ENCODE measurements at places on chromosomes 7 and 10.

DNA sequence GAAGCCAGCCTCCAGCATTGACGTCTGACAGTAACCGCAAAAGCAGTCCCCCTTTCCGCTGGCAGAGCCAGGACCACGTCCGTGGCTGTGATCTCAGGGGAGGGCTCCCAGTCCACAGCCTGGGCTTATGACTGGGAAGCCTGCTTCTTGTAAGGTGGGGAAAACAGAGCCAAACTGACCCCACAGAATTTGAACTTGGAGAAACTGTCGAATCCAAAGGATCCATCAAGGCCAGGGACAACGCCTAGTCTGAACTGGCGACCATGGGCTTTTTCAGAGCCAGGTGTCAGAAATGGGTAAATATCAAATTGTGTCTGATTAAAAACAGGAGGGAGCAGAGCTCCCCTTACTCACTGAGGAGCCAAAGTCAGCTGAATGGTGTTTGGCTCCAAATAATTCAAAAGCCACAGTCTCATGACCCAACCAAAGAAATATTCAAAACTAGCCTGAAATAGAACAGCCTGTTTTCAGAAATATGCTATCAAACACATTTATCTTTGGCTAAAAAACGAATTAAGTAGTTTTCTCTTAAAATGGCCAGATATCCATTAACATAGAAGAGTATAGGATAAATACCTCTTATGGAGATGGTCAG, 751.4 kb upstream of the GALNT17 start:
- DNase-seq = no peak

DNA sequence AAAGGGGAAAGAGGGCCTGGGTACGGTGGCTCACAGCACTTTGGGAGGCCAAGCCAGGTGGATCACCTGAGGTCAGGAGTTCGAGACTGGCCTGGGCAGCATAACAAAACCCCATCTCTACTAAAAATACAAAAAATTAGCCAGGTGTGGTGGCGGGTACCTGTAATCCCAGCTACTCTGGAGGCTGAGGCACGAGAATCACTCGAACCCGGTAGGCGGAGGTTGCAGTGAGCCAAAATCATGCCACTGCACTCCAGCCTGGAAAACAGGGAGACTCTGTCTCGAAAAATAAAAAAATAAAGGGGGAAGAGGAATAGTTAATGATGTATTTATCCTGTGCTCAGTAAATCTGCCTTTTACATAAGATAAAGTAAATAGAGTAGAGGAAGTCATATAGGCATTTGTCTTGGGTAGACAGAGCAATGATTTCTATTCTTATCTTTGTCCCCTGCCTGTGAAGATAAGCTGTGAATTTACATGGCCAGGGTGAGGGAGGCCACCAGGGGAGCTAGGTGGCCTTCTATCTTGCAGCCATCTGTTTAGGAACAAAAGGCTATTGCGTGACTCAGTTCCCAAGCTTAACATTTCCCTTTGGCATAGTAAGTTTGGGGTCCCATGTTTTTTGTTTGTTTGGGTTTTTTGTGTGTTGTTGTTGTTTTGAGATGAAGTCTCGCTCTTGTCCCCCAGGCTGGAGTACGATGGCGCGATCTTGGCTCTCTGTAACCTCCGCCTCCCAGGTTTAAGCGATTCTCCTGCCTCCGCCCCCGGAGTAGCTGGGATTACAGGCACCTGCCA, 73.2 kb upstream of the GTF2I start:
- DNase-seq = no peak

DNA sequence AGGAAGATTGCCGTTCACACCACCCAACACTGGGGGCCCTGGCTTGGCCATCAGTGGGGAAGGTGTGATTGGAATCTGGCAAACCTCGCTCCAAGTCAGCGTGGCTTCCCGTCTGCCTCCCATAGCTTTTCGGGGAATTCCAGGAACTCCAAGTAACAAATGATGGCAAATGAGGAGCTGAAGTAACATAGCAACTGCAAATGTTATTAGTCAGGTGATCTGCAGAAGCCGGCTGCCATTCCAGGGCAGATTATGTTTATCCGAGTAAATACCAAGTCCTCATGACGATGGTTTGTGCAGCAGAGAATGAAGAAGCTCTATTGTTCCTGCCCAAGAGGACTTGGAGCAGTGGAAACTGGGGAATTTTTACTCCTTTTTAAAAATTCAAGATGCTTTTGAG, 270.5 kb upstream of the PODXL start:
- no peak for DNase-seq

- DNase-seq = no peak
Measured at GRCh38 chr10:67839951-67840350, 2.0 kb upstream of the DNAJC12 start.

- no peak for DNase-seq
Measured at GRCh38 chr10:126221874-126222273, 166.4 kb downstream of the ADAM12 start.

GRCh38 chr10:24009736-24010135, 199.2 kb upstream of the KIAA1217 start:
- no peak for DNase-seq

DNA sequence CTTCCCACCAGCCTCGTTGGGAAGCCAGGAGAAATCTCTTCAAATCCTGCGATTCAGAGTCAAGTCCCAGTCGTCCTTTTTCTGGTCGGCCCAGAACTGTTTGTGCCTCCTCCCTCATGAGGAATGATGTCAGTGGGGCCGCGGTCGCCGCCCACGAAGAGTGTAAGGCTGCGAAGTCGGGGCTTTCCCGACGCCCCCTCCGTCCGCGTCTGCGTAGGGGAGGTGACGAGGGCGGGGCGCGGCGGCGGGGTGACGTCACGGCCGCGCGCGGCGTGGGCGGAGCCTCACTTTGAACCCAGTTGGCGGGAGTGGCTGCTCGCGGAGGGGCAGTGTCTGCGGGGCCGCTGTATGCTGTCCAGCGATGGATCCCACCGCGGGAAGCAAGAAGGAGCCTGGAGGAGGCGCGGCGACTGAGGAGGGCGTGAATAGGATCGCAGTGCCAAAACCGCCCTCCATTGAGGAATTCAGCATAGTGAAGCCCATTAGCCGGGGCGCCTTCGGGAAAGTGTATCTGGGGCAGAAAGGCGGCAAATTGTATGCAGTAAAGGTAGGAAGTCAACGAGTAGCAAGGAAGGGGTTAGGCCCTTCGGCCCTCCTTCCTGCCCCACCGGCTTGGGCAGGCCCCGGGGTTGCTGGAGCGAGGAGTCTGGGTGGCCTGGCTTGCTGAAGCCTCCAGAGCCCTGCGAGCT, at the start of gene MASTL:
Gene MASTL (plus strand): TSS at position 287 of the 689 bp plus-strand sequence. CDS start 75 bp downstream, at position 362.
- DNase-seq = peak; percentile 93

DNA sequence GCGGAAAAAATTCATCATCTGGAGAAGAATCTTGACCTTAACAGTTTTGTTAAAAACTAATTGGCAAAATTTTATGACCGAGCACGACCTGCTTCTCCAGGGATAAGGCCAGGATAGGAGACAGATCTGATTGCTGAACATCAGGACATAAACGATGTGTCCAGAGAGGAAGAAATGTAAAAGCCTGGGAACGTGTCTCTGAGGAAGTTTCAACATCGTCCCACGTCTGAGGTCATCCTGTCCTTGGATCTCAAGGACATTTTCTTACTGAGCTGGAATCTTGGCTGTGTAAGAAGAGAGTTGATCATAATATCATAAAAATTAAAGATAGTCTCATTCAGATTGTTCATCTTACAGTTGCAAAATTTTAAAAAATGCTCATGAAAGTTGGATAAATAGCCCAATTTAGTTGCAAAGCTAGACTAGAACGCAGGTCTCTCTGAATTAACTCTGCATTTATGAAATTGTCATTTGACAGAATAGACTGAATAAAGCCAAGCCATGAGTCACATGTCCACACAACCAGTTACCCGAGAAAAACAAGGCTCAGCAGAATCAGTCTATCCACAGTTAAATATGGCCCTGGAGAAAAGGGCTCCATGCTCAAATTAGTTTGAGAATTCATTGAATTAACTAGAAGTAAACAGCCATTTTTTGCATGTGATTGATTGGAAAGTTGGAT, 120.0 kb upstream of the EGFR start:
- no peak for DNase-seq

- DNase-seq = peak; percentile 29
Measured at GRCh38 chr10:58909881-58910280, 266.6 kb upstream of the PHYHIPL start.

- no peak for DNase-seq
Measured at GRCh38 chr10:65294329-65294728, 1631.5 kb upstream of the LRRTM3 start.

GRCh38 chr10:72704117-72704516, 12.2 kb downstream of the MCU start:
- no peak for DNase-seq

GRCh38 chr10:72298592-72299519, 25.1 kb downstream of the DDIT4 start:
- no peak for DNase-seq

DNA sequence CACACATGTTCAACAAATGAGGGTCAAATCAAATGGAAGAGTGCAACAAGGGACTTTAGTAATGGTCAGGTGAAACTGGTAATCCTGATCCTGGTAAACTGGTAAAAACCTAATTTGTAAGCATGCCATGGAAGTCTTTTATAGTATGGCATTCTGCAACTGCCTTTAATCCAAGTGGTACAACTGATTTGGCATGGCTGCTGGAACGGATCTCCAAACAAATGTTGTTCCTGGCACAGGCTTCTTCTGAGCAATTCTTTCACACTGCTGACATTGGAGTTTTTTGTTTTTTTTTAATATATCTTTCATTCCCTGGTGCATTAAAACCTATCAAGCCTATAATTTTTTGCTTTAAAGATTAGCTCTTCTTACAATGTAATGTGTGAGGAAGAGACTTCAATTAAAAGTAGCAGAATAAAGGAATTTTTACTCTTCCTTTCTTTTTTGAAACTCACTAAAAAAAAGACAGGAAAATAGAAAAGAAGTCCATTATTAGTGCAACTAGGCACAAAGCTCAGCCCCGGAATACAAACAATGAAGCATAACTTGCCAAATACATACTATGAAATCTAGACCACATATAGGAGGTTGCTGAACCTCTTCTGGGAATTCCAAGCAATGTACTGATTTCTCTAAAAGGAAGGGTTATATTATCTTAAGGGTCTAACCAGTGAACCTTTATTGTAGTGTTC, 79.3 kb upstream of the OIT3 start:
- no peak for DNase-seq

DNA sequence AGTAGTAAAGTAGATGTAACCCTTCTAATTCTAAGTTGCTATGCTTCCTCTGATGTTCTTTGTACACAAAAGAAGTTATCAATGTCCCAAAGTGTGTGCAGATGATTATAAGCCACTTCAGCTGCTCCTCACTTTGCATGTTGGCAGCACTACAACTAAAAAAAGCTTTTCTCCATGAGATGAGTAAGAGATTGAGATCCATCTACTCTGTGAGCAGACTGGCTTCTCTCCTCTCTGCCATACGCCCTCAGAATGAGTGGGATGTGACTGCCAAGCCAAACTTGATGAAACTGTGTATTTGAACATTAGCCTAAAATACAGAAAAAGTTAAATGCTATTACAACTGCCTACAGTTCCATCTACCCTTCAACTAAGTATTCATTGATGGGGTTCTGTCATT, 102.9 kb upstream of the ETV1 start:
- no peak for DNase-seq

DNA sequence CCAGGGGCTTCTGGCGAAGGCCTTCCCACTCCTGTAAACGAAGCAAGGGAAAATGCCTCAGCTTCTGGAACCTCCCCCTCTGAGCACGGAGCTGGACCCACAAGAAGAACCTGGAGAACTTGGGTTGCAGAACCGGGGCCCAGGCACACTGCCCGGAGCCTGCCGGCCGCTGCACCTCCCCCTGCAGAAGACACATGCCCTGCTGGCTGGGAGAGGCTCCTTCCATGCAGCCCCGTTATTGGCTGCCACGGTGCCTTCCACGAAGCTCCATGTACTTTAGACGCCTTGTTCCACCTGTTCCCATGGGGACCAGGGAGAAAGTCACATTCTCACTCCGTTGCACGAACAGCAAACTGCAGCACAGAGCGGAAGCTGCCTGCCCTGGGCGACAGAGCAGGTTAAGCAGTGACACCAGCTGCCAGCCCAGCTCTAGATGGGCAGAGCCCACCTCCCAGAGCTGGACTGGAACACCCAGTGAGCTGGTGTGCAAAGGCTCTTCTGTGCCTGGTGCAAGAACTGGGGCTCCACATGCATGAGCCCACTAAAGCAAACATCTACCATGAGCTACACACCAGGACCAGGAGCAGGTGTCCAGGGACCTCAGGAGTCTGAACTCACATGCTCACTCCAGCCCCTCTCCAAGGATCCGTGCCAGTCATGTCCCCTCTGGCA, 70.1 kb downstream of the TNS3 start:
- no peak for DNase-seq
